ENCODE measurements at places on chromosomes 5 and 9. TPM values are rescaled to one million over a fixed set of nuclear protein-coding genes. Genes with fewer than 3 reads are reported as not detected.
A peak's percentile ranks its signal among the peaks of the same experiment; 100 is the strongest.

DNA sequence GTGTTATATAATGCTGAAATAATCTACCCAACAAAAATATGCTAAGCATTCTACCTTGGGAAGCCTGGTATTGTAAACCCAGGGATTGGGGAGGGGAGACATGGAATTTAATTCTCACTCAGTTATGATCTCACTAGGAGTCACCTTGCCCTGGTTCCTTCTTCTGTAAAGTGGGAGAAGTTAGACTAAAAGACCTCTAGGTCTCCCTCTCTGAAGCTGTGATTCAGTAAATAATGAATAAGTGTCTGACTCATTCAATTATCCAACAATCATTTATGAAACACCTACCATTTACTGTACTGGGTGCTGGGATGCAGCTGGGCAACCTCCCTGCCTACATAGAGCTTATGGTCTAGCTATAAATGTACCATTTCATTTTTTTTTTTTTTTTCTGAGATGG is 20.2 kb upstream of the SPARC start:
- peak; percentile 66 for DNase-seq

DNA sequence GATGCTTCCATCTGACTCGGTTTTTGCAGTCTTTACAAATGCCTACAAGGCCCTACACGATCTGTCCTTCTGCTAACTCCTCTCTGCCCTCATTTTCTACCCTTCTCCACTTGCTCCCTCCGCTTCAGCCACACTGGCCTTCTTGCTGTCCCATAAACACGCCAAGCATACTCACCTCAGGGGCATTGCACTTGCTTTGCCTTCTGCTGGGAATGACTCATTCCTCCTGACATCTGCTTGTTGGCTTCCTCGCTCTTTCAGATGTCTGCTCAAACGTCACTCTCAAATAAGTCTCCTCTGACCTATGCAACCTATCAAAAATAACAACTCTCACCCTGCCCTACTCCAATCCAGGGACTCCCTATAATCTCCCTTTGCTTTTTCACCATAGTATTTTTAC is 28.2 kb downstream of the CDC25C start:
- peak; percentile 31 for DNase-seq

GRCh38 chr5:32563614-32564013 is 21.7 kb upstream of the SUB1 start:
- no peak for DNase-seq

DNA sequence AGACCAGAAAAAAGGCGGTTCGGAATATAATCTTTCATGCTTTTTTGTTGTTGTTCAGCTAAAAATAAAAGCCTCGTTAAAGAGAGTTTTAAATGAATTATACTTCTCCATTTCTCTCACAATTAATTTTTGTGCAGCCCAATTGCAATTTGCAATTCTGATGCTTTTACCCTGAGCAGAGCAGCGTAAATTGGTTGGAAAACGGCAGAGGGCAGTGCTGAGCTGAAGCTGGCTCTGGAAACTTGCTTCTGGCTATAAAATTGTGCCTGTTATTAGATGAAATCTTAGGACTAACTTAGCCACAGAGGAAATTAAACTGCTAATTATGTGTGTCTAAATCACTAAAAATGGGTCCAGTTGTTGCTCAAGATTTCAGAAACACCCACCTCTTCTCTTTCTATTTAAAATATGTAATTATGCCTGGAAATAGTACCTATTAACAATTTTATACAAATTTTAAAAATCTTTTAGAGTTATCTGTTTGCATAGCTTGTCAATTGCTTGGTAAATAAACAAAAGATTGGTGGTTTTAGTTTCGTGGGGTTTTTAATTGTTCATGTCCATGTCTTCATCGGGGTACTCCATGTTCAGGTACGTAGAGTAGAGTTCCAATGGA is 441.8 kb upstream of the TLE4 start:
- peak; percentile 73 for DNase-seq

DNA sequence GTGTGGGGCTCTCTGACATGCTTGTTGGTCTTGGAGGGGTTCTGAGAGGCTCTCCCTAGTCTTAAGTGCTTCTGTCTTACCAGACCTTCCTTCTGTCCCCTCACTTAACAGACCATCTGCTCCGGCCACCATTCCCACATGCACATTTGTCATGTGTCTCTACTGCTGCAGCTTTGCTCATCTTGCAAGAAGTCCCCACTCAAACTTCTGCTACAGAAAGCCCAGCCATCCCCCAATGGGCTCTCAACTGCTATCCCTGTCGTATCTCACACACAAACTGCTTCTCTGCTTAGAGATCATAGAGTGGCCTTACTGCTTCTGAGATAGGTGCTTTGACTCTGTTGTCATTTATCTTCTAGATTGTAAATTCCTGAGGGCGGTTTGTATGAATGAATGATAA is 69.4 kb downstream of the NUP214 start:
- DNase-seq: no peak

GRCh38 chr9:76713381-76713780 is 50.9 kb upstream of the PCA3 start:
- DNase-seq: no peak

Gene RETREG1
- total RNA-seq: 20.7 TPM

DNA sequence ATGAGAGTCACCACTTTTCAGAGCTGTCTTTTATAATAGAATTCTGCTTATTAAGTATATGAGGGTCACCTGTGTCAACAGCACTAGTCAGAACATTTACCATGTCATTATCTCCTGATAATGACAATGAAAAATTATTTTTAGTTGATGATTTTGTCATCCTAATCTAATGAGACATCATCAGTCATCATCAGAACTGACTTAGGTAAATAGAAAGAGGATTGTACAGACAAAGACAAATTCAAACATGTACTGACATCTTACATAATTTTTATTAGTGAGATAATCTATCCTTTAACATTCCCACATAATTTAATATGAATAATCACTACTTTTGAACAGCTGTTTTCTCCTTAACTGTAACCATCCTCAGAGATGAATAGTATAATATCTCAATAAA is 22.6 kb downstream of the CDH9 start:
- DNase-seq: no peak

DNA sequence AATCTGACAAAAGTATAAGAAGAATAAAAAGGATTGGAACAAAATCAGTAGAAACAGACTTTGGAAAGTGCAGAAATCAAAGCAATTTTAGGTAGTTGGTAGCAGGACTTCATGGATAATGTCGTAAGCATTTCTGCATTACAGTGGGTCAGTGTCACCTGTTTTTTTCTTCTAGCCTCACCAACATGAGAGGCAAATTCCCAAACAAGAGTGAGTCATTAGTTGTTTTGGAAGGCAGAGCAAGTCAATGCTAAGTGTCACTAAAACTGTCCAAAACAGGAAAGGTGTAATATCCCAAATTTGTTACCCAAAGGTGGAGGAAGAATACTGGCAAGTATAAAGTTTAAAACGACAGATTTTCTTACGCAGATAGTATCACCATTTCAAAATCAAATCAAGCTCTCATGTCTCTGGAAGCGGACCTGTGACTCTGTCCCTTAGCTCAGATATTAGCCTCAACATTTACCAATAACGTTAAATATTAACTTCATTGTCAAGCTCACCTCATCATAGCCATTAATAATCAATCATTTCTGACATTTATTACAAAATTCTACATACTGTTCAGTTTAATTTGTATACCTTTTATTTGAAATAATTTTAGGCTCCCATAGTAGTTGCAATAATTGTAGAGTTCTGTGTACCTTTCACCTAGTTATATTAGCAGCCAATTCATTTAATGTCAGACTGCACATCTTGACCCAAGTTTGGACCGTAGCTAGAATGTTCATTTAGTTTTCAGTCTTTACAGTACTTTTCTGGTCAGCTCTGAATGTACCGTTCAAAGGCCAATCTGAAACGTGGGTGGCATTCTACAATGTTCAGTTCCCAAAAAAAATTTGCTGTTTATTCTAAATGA is 901.2 kb upstream of the COX7C start:
- no peak for DNase-seq

Gene CCDC112
- total RNA-seq: 23.3 TPM

GRCh38 chr9:129459547-129460322 is 161.2 kb downstream of the C9orf50 start:
- DNase-seq: no peak

DNA sequence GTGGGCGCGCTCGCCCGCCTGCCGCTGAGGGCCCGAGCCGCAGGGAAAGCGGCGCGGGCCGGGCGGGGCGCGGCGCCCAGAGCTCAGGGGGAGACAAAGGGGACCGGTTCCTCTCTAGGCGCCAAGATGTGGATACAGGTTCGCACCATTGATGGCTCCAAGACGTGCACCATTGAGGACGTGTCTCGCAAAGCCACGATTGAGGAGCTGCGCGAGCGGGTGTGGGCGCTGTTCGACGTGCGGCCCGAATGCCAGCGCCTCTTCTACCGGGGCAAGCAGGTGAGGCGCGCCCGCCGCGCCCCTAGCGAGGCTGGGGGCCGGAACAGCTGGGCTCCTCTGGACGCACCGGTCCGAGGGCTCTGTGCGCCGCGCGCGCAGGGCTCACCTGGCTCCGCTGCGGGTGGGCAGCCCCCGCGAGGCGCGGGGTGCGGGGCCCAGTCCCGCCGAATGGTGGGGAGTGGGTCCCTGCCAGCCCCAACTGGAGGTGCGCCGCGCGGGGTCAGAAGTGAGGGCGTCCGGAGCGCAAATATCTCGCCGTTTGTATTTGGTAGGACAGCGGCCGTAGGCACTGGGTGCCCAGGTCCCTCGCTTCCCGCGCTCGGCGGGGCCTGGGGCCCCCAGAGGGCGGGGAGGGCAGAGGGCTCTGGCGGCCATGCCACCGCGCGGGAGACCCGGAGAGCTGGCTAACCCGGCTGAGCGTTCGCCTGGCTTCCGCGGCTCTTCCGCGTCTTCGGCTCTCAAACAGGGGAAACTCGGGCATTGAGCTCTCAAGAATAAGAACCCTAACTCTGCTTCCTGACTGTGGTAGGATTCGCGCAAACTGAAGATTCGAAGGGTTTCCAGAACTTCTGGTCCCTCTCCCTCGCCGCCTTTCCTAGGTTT is 607 bp downstream of the UHRF2 start:
- DNase-seq: no peak

All from A172 (cell line).